ENCODE measurements at places on chromosomes 4 and X.
A peak's percentile ranks its signal among the peaks of the same experiment; 100 is the strongest.

- H3K27ac ChIP-seq, result no peak overlapping the region
- H3K4me1 ChIP-seq, result no peaks in the 10 kb centered on the region
- H3K4me3 ChIP-seq, result no peak overlapping the region
- no peaks in the 10 kb centered on the region for H3K27me3 ChIP-seq
- no peaks in the 10 kb centered on the region for H3K36me3 ChIP-seq
Measured at GRCh38 chr4:77036206-77036605, 39.6 kb downstream of the CCNI start.

- DNase-seq, result no peak
- no peak overlapping the region for H3K4me3 ChIP-seq
- H3K36me3 ChIP-seq, result no peaks in the 10 kb centered on the region
- no peak overlapping the region for H3K27ac ChIP-seq
- H3K4me1 ChIP-seq, result no peaks in the 10 kb centered on the region
Measured at GRCh38 chrX:10608099-10608498, 12.3 kb downstream of the MID1 start.

DNA sequence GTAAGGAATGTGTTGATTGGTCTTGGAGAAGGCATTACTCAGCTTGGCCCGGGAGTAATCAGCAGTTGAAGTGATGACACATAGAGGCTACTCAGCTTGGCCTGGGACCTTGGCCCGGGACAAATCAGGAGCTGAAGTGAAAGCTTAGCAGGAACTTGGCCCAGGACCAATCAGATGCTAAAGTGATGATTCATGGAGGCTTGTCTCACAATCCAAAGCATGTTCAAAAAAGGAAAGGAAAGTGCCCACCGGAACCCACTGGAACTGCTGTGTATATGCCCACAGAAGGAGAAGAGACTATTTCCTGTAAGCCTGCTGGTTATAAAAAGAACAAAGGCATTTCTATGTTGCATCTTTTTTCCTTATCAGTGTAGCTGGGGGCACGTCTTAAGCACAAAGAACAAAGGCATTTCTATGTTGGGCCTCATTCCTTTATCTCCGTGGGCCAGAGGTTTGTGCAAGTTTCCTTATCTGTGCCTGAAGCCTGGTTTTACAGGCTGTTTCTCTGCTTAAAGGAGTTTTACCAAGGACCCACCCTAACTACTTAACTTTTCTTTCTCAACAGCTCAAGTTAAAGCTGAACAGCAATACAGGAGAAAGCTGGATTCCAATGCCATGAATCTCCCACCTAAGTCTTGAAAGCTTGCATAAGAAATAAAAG is 1176.7 kb downstream of the NLGN4X start:
- no peaks in the 10 kb centered on the region for H3K27me3 ChIP-seq
- H3K4me1 ChIP-seq, result no peaks in the 10 kb centered on the region
- H3K27ac ChIP-seq, result no peak overlapping the region
- H3K36me3 ChIP-seq, result no peaks in the 10 kb centered on the region
- no peak for DNase-seq

DNA sequence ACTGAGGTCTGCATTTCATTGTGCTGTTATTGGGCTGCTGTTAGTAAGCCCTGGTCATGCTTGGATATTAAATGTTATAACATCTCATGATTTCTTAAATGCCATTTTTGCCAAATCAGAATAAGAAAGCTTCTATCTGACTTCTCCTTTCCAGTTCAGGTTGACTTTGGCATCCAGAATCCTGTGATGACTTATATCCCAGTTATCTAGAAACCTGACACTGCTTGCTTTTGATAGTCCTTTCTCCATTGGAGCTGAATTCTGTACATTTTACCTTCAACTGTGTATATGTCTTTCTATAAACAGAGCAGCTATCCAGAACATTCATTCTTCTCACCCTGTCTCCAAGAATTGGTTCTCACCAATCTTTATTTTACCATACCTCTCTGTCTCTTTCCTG is 257.7 kb upstream of the GNPDA2 start:
- no peak for DNase-seq
- H3K4me3 ChIP-seq, result no peak overlapping the region
- no peaks in the 10 kb centered on the region for H3K4me1 ChIP-seq
- H3K27me3 ChIP-seq, result no peaks in the 10 kb centered on the region
- no peaks in the 10 kb centered on the region for H3K36me3 ChIP-seq
- no peak overlapping the region for H3K27ac ChIP-seq

- no peak overlapping the region for H3K27ac ChIP-seq
- H3K36me3 ChIP-seq, result no peaks in the 10 kb centered on the region
- DNase-seq, result no peak
- peak overlapping the region; percentile 58 for H3K4me3 ChIP-seq
Measured at GRCh38 chr4:153154007-153154975, 50.0 kb upstream of the TRIM2 start.

- H3K36me3 ChIP-seq, result no peaks in the 10 kb centered on the region
- no peak overlapping the region for H3K27ac ChIP-seq
- no peak for DNase-seq
- no peaks in the 10 kb centered on the region for H3K4me1 ChIP-seq
- no peak overlapping the region for H3K4me3 ChIP-seq
Measured at GRCh38 chr4:144174401-144175067, 34.0 kb upstream of the GYPA start.

GRCh38 chrX:43087830-43088229 is 309.9 kb upstream of the PPP1R2C start:
- H3K27ac ChIP-seq, result no peak overlapping the region
- no peak overlapping the region for H3K4me3 ChIP-seq
- no peak for DNase-seq
- no peaks in the 10 kb centered on the region for H3K36me3 ChIP-seq
- no peaks in the 10 kb centered on the region for H3K4me1 ChIP-seq

DNA sequence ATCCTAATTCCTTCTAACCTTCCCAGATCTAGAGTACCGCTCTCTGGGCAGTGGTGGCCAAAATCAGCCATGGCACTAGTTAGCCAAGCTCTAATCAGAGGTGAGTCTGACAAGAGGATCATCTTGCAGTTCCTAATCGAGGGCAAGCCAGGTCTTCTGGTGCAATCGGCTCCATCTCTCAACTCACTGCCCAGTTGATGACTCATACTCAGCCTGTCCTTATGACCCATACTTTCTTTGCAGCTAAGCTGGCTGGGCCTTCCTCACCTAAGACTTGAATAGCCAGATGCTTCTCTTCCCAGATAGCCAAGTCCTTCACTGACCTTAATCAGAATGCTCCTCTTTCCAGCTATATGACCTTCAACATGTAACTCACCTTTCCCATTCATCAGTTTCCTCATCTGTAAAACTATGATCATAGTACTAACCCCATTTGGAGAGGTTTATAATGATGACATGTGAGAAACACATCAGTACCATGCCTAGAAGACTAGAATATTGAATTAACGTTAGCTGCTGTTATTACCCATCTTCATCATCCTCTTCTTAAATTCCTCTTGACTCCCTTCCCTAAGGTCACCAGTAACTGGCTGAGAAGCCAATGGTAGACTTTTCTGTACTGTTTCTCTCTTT is 57.1 kb downstream of the RELL1 start:
- no peaks in the 10 kb centered on the region for H3K36me3 ChIP-seq
- no peak overlapping the region for H3K4me3 ChIP-seq
- no peak overlapping the region for H3K27ac ChIP-seq

DNA sequence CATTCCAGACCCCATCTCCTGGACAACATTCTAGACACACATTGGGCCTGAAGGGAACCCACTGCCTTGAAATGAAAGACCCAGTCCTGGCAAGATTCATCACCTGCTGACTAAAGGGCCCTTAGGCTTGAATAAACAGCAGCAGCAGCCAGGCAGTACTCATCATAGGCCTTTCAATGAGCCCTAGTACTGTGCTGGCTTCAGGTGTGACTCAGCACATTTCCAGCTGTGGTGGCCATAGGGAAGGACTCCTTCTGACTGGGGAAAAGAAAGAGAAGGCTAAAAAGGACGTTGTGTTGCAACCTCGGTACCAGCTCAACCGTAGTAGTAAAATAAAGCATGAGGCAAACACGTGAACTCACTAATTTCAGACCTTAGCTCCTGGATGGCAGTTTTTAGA is 344.0 kb downstream of the ACTRT1 start:
- H3K36me3 ChIP-seq, result no peaks in the 10 kb centered on the region
- H3K4me3 ChIP-seq, result no peak overlapping the region
- no peaks in the 10 kb centered on the region for H3K27me3 ChIP-seq

DNA sequence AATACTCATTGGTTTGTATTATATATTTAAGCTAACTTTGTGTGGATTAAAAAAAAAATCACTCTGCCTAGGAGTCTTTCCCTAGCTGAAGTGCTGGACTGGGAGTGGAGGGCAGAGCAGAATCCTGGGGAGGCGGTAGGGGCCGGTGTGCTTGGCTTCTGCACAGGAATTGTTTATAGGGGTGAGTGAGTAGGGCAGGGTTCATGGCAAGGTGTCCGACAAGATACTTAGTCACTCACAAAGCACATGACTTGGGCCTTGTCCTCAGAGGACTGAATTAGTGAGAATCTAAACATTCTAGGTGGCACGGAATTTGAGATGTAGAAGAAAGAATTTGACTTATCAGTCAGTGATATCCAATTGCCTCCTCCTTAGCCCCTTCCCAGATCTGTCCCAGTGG is 32.2 kb downstream of the FNIP2 start:
- peaks cover 36% of the 10 kb centered on the region for H3K4me1 ChIP-seq
- H3K4me3 ChIP-seq, result no peak overlapping the region
- H3K27ac ChIP-seq, result peak overlapping the region; percentile 48
- DNase-seq, result peak; percentile 75

DNA sequence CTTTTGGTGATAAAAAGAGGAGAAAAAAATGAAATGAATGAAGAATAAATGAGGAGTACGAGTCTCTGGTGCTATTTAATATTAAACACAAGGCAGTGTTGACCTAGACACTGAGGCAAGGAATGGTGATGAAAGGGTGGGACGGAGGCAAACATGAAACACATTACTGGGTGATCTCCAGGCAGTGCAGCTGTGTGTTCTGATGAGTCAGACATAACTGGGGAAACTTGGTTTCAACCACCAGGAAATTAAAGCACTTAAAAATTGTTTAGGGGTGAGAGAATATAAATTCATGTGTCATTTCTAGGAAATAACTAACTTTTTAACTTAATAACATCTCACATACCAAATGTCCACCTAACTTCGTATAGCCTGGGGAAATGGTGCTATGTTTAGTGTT is 19.7 kb upstream of the CXCL6 start:
- DNase-seq, result no peak
- no peak overlapping the region for H3K27ac ChIP-seq
- H3K4me1 ChIP-seq, result no peaks in the 10 kb centered on the region
- H3K36me3 ChIP-seq, result no peaks in the 10 kb centered on the region

DNA sequence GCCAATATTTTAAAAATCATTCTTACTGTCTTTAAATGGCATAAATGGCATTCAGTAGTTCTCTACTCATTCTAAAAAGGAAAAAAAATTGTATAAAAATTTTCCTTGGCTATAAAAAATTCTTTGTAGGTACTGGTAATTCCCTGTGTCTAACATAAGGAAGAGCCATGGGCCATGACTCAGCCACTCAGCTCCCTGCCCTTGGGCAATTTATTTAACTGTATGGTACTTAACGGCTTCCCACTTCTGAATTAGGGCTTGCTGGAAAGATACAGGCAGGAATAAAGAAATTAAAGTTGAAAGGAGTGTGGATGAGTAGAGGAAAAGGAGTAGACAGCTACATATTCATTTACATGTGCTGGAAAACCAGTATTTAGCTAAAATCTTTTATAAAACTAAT is 30.6 kb downstream of the ABHD18 start:
- no peaks in the 10 kb centered on the region for H3K27me3 ChIP-seq
- no peak for DNase-seq
- H3K36me3 ChIP-seq, result no peaks in the 10 kb centered on the region
- H3K27ac ChIP-seq, result no peak overlapping the region

GRCh38 chr4:76718021-76718420 is 179.9 kb downstream of the SOWAHB start:
- no peaks in the 10 kb centered on the region for H3K4me1 ChIP-seq
- no peak overlapping the region for H3K27ac ChIP-seq
- no peaks in the 10 kb centered on the region for H3K27me3 ChIP-seq
- no peaks in the 10 kb centered on the region for H3K36me3 ChIP-seq

- no peak overlapping the region for H3K4me3 ChIP-seq
- no peak overlapping the region for H3K27ac ChIP-seq
- no peaks in the 10 kb centered on the region for H3K4me1 ChIP-seq
- no peaks in the 10 kb centered on the region for H3K27me3 ChIP-seq
- H3K36me3 ChIP-seq, result no peaks in the 10 kb centered on the region
Measured at GRCh38 chr4:123643691-123644090, 247.1 kb downstream of the SPRY1 start.

DNA sequence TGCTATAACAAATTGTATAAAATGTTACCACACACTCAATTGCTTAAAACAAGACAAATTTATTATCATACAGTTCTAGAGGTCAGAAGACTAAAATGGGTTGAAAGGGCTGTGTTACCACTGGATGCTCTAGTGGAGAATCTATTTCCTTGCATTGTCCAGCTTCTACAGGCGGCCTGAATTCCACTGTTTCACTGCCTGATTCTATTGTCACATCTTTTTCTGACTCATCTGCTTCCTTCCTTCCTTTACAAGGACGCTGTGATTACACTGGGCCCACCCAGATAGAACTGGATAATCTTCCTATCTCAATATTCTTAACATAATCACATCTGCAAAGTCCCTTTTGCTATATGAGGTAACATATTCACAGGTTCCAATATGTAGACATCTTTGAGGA is 19.4 kb upstream of the ARMCX1 start:
- no peaks in the 10 kb centered on the region for H3K27me3 ChIP-seq
- no peak for DNase-seq
- H3K36me3 ChIP-seq, result no peaks in the 10 kb centered on the region
- H3K27ac ChIP-seq, result no peak overlapping the region
- H3K4me3 ChIP-seq, result no peak overlapping the region
- H3K4me1 ChIP-seq, result no peaks in the 10 kb centered on the region

DNA sequence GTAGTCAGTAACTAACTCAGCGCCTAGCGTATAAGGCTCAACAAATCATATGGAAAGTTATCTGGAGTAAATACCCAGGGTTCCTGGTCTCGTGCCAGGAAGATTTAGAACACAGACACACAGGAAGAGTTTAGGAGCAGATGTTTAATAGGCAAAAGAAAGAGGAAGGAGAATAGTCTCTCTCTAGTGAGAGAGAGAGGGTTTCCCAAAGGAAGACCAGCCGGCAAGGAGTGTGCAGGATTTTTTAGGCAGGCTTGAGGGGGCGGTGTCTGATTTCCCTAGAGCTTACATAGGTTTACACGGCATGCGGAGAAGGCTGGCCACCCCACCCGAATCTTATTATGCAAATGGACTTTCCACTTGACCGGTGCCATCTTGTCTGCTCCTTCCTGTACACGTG is 284.0 kb upstream of the FRG1 start:
- H3K27ac ChIP-seq, result no peak overlapping the region
- no peak overlapping the region for H3K4me3 ChIP-seq
- no peaks in the 10 kb centered on the region for H3K36me3 ChIP-seq
- no peaks in the 10 kb centered on the region for H3K4me1 ChIP-seq

DNA sequence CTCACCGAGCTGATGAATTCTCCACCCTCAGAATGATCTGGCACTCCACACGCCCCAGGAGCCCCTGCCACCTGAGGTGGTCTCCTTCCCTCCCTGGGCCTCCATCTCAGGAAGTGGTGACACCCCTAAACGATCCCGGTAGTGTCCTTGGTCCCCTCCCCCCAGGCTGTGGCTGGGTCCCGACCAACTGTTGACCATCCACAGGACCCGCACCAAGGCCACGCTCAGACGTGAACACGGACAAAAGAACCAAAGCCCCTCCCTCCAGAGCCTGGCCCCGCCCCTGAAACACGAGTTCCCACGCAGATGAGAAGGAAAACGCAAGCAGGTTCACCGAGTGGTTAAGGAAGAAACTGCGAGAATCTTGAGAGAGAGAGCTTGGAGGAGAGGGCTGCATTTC is 16.6 kb downstream of the LRPAP1 start:
- no peaks in the 10 kb centered on the region for H3K4me1 ChIP-seq
- no peak for DNase-seq
- H3K4me3 ChIP-seq, result no peak overlapping the region
- H3K27me3 ChIP-seq, result no peaks in the 10 kb centered on the region
